ENCODE measurements at places on chromosomes 6 and 20.

GRCh38 chr6:107668743-107669474 is 155.2 kb downstream of the SCML4 start:
- no peak for DNase-seq

GRCh38 chr6:159989492-159990480 is 20.9 kb downstream of the IGF2R start:
- no peak for DNase-seq

DNA sequence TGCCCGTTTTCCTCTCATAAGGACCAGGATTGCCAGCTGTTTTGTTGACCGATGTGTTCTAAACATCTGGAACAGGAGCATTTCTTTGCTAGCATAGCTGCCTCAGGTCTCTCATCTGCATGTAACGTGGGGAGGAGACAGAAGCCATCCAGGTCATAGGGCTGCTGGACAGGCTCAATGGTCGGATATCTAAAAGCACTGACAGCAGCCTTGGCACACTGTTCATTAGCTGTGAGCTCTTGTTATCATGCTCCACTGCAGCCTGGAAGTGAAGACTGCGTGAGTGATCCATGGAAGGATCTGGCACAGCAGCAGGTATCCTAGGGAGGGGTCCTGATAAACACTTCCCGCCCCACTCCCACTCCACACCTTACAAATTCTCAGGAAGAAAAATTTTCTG is 175.3 kb downstream of the LRFN2 start:
- no peak for DNase-seq

- peak; percentile 81 for DNase-seq
Observed at GRCh38 chr20:63653041-63653973, at the start of gene STMN3. Gene STMN3, minus strand, starts transcription at chr20:63653424. Its CDS starts 79 bp downstream, at chr20:63653345.

GRCh38 chr6:5674721-5675120 is 332.0 kb downstream of the NRN1 start:
- no peak for DNase-seq

DNA sequence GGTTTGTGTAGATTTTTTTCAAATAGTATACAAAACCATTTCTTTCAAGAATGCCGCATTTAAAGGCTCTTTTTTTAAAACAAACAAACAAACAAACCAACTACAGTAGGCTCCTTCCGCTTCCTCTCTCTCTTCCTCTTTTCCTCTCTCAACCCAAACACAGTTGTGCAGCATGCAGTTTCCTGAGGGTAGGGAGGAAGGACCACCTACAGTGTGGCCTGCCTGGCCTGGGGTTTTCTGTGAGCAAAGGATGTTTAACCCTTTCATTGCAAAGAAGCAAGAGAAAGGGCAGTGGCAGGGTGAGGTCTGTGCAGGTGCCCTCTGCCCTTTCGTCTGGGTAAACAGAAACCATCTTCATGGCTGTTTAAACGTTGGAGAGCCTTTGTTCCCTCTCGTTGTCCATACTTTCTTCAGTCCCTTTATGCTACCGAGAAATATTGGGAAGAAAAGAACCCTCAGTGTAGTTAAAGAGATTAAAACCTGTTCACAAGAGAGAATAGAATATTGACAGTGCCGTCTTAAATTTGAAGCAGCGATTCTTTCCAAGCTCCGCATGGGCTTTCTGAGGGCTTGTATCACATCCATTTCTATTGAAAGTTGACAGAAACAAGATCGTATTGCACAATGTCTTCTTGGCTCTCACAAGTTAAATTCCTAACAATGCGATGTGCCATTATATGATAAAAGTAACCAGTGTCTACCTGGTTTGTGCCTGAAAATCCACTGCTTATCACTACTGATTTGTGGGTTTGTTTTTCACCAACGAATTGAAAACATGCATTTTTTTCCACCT is 215.5 kb upstream of the SNX9 start:
- no peak for DNase-seq

GRCh38 chr20:13260650-13261279 is 39.7 kb downstream of the ISM1 start:
- DNase-seq, result no peak

DNA sequence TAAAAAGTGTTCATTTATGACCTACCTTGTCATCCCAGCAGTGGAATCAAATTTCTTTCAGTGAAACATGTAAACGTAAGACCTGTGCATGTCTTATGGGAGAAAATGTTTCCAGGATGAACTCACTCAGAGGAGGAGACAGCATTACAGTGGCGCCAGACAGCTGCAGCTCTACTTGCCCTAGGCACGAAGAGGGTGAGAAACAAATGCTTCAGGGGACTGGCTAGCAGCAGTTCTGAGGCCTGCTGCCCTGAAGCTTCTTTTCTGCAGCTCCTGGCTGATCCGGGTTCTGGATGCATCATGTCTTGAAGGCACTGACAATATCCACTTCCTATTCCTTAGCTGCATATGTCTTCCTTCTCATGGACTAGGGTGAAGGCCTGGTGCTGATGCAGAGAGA is 120.2 kb downstream of the QRSL1 start:
- DNase-seq, result no peak

- DNase-seq, result no peak
Observed at GRCh38 chr6:37177077-37177934, 7.4 kb downstream of the PIM1 start.

- DNase-seq, result no peak
Observed at GRCh38 chr6:15512721-15513120, 150.1 kb downstream of the DTNBP1 start.

GRCh38 chr6:24565196-24565595 is 70.4 kb downstream of the ALDH5A1 start:
- DNase-seq, result no peak

DNA sequence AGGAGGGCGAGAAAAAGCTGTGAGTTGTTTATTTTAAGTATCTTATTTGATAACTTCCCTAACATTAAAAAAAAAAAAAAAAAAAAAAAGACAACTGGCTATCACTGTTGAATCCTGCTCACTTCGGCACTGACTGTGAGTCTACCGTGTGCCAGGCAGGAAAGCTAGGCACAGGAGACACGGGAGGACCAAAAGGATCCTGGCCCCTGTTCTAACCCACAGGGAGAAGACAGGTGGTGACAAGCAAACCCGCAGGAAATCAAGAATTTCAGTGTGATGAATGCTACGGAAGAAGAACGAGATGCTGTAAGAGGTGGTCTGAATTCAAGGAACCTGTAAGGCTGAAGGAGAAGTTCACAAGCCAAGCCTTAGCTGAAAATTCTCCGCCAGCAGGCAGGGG is 94.7 kb upstream of the NFATC2 start:
- DNase-seq, result no peak

- no peak for DNase-seq
Observed at GRCh38 chr20:20663841-20664240, 48.6 kb downstream of the RALGAPA2 start.

- DNase-seq, result no peak
Observed at GRCh38 chr6:80477591-80477990, 371.1 kb downstream of the BCKDHB start.

DNA sequence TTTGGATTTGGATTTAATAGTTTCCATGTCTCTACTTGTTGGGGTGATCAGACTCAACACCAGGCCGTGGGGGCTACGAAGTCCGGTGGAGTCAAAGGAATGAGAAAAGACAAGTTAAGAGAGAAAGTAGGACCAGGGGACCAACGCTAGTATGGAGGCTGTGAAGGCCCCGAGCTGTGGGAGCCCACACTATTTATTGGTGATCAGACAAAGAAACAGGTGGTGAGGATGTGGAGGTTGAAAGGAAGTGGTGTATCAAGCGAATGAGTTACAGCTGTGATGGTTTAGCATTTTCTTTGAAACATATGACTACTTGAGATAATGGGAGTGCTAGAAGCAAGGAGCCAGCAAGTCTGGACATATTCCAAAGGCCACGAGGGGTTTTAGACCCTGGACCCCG is 62.4 kb downstream of the AKAP7 start:
- no peak for DNase-seq

DNA sequence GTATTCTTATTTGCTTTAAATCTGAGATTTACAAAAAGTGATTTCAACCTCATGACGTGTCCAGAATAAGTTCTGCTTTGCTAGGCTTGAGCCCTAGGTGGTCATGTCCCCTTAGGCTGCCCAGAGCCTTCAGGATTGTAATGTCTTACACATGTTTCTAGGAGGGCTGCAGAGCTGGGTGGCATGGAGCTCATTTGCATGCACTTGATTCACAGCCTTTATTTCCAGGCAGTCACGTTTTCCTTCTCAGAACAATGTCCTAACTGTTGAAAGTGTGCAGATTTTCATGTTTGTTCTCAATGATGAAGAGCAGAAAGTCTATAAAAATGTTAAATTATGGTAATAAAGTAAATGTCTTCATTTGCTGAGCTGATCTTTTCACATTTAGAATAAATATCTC is 448.6 kb upstream of the SOX4 start:
- no peak for DNase-seq

GRCh38 chr6:56906752-56907151 is 48.2 kb upstream of the BEND6 start:
- no peak for DNase-seq

GRCh38 chr6:43442935-43443334 is 12.4 kb downstream of the DLK2 start:
- DNase-seq, result no peak

DNA sequence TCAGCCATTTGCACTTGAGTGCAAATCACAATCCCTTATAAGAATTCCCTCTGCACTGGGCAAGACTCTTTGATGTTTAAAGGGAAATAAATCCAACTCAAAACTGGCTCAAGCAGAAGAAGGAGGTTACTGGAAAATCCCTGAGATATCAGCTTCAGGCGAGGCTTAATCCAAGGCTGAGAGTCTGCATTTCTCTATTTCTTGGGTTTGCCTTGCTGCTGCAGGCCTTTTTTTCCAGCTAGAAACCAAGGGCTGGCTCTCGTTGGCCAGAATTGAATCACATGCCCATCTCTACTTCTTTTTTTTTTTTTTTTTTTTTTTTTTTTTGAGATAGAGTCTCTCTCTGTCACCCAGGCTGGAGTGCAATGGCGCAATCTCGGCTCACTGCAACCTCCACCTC is 11.7 kb downstream of the HCK start:
- no peak for DNase-seq

DNA sequence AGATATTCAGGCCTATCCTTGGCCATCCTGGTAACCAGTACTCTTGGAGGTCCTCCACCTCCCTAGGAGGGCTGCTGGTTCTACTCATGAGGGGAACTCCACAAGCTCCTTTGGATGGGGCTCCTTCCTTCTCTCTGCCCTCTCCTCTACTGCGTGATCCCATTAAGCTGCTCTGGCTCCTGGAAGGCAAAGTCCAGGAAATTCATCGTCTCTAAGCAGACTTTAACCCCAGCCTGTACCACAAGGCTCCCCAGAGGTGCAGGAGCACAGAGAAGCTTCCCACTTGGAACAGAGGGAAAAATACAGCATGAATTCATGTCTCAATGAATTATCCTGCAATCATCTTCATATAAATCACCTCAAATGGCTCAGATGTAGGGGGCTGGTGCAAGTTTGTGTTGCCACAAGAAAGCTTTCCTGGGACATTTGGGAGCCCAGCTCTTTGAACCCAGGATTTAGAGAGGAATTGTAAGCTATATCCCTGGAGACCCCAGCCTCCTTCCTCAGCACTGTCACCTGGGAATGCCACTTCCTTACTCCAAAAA is 355.4 kb downstream of the CDC5L start:
- no peak for DNase-seq

DNA sequence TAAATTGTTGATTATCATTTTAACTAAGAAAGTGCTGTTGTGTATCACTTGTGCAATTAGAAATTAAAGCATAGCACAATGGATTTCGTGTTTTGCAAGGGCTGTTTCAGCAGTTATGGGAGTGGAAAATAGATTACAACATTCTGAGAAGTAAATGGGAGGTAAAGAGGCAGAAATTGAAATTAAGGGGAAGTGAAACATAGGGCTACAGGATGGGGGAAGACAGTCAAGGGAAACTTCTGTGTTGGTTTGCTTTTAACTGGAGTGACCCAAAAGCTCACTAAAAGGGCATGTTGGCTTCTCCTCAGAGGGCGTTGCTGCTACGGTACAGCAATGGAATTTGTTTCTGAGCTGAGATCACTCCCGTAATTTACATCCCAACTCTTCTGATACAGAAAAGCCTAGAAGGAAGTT is 147.5 kb downstream of the BCAS1 start:
- DNase-seq, result no peak

DNA sequence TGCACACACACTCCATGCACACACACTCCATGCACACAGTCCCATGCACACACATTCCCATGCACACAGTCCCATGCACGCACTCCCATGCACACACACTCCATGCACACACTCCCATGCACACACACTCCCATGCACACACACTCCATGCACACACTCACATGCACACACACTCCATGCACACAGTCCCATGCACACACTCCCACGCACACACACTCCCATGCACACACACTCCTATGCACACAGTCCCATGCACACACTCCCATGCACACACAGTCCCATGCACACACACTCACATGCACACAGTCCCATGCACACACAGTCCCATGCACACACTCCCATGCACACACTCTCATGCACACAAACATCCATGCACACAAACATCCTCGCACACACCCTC is 168.4 kb downstream of the TTLL2 start:
- no peak for DNase-seq

DNA sequence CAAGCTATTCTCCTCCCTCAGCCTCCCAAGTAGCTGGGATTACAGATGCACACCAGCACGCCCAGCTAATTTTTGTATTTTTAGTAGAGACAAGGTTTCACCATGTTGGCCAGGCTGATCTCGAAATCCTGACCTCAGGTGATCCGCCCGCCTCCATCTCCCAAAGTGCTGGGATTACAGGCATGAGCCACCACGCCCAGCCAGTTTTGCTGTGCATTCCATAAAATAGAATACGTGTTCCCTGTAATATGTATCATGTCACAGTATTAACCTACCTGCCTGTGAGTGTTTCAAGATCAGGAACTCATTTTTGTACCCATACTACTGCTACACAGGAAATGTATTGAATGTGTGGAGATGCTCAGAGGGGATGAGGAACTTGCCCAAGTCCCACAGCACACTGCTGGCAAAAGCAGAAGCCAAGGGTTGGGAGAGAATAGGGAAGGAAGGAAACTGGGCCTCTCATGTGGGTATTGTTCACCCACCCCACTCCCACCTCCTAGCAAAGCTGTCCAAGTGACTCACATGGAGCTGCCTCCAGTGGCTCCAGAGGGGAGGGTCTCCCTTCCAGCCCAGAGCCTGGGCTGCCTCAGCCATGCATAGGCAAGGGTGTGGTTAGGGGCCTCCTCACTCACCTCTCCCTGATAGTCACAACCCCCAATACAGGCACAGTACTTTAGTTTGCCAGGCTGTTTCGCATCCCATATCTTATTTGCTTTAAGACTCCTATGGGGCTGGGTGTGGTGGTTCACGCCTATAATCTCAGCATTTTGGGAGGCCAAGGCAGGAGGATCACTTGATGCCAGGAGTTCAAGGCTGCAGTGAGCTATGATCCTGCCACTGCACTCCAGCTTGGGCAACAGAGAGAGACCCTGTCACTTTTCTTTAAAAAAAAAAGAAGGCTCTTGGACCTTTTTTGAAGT is 9.4 kb downstream of the HM13 start:
- DNase-seq, result no peak
